ENCODE measurements at places on chromosomes 16 and 17.

DNA sequence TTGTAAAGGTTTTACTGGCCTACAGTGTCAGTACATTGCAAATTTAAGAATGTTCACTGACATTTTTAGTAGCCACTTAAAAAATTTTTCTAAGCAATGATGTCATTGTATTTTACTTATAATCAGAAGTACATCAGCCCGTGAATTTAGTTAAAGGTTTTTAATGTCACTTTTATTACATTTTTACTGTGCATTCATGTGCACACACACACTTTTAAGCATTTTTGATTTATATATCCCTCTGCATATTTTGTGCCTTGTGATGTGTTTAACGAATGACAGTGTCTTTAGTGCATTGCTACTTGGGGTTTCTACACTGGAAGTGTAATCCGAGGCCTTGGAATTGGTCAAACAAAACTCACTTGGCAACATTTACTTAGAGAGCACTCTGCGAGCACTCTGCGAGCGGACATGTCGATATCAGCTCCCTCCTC, 190.4 kb downstream of the WWOX start:
- DNase-seq = no peak

DNA sequence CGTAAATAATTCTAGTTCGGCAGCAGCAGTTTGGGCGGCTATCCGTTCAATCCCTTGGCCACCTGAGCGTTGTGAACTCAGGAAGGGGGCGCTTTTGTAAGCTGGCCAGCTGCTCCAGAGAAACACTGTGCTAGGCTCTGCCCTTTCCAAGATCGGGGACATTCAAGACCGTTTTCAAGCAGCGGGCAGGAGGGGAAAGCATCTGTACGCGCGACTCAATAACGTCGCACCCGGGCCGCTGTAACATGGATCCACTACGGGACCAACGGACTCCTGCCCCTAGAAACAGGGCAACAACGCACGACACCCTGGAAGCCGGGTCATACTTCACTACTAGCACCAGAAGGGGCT, 463 bp downstream of the TOP2A start:
- DNase-seq = no peak

GRCh38 chr16:63187638-63188037, 1151.4 kb upstream of the CDH8 start:
- DNase-seq = no peak

DNA sequence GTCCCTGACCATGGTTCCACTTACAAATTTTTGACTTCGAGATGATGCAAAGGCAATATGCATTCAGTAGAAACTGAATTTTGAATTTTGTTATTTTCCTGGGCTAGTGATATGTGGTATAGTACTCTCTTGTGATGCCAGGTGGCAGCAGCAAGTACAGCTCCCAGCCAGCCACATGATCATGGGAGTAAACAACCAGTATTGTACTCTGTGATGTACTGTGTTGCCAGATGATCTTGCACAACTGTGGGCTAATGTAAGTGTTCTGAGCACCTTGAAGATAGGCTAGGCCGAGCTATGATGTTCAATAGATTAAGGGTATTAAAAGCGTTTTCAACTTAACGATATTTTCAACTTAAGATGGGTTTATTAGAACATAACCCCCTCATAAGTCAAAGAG, 250.8 kb downstream of the STX8 start:
- DNase-seq = no peak

DNA sequence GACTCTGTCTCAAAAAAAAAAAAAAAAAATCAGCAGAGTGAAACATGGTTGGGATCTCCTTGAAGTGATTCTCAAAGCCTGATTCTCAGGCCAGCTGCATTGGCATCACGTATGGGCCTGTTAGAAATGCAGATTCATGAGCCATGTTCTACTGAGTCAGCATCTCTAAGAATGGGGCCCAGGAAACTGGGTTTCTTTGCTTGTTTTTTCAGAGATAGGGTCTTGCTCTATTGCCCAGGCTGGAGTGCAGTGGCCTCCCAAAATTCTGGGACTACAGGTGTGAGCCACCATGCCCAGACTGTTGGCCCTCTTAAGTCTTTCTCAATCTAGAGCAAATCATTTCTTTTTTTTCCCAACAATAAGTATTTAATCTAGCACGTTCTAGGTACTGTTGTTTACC, 47.7 kb downstream of the CDK12 start:
- no peak for DNase-seq

GRCh38 chr16:89617036-89617435, 3.6 kb downstream of the DPEP1 start:
- no peak for DNase-seq

DNA sequence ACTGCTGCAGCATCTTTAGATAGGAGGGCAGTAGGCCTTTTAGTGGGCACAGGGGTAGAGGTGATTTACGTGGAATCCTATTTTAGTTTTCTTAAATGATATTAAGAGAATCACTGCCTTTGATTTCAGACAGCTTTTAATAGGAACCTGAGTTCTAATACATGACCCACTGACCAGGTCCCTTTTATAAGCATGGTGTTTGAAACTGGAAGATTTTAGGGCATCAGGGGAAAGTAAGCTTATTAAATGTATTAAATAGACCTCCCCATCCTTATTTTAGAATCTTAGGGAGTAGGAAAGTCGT, 2.0 kb downstream of the MSL1 start:
- no peak for DNase-seq

DNA sequence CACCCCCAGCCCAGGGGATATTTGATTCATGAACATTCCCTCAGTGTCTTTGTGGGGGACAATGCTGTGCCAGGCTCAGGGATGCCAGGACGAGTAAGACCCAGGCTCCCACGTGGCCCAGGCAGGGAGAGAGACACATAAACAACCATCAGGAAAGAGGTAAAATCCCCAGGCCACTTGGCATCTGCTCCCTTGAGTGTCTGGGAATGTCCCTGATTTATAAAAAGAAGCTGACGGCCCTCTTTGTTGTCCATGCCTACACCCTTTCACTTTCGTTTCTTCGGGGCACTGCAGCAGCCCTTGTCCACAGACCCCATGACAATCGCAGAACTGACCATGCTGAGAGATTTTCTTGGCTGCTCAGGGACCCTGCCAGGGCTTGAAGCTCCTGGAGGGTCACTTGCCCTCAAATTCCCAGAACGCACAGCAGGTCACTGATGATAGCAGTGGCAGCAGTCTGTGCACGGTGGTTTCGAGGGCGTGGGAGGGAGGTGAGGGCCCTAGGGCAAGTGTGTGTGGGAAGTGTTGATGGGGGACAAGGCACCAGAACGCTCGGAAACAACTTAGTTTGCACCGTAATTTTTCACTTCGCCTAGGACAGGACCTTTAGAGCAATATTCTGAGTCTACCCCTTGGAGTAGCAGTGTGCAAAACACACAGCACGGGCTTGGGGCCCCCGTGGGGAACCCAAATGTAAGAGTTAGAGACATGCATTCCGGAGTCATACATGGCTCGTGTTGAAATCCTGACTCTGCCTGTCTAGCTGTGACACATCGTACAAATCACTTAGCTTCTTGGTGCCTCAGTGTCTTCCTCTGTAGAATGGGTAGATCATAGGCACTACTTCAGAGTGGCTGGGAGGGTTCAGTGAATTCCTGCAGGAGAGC, 4.7 kb downstream of the NOD2 start:
- no peak for DNase-seq

GRCh38 chr16:11329071-11329491, 16.2 kb upstream of the RMI2 start:
- no peak for DNase-seq

- DNase-seq = no peak
Measured at GRCh38 chr17:83150369-83151055, 71.1 kb downstream of the METRNL start.

DNA sequence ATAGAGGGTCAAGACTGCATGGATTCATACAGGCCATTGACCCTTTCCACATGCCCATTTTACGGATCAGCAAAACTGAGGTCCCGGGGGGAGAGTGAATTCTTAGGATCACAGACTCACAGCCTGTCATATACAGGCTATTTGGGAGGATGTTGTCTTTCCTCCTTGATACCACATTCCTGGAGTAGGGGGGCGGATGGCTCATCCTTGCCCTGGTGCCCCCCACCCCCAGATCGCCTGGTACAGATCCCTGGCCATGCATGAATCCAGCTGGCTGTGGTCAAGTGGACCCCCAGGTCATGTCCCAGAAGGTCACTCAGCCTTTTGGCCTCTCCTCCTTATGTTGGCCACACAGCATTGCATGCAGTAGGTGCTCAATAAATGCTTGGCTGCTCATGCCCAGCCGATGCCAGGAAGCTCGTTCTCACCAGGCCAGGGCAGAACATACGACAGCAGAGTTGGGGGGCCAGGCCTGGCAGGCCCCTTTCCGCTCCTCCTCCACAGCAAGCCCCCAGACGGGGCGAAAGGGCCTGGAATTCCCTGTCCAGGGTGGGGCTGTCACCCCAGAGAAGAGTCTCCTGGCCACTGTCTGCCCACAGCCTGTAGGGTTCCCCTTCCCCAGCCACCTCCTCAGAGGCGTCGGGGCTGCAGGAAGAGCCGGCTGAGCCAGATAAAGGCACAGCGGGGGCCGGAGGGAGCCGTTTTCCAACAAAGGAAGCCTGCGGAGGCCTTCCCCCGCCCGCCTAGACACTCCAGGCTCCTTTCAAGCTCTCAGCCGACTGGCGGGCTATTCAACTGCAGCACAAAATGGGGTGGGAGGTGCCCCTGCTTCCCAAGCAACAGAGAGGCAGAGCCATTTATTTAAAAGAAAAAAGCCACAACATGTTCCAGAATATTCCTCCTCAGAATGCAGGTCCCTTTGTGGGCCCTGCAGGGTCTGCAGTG, 215.7 kb upstream of the CIBAR2 start:
- DNase-seq = no peak

DNA sequence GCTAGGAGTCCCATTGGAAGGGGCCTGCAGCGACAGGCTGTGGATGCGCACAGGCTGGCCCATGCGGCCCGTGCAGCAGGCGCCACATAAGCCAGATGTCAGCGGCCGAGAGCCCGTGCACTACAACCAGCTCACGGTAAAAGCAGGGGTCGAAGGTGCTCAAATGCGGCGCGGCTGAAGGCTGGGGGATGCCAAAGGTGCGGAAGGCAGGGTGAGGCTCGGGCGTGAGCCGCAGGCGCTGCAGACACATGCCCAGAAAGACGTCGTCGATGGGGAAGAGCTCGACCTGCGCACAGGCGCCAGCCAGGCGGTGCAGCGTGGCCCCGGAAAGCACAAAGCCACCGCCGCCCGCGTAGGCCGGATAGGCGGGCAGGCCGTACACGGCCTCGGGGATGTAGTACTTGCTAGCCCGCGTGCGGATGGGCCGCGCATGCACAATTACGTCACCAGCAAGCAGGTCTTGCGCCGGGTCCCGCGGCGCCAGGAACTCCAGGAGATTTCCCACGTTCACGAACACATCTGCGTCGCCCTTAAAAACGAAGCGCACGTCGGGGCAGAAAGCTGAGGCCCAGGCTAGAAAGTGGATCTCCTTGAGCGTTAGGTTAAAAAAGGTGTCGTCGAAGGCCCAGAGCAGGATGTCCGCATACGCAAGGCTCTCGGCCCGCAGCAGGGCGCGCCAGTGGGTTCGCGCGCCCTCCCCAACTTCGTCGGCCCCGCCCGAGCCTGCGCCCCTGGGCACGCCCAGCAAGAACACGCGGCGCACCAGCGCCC, 1.3 kb downstream of the B3GNT9 start:
- no peak for DNase-seq

DNA sequence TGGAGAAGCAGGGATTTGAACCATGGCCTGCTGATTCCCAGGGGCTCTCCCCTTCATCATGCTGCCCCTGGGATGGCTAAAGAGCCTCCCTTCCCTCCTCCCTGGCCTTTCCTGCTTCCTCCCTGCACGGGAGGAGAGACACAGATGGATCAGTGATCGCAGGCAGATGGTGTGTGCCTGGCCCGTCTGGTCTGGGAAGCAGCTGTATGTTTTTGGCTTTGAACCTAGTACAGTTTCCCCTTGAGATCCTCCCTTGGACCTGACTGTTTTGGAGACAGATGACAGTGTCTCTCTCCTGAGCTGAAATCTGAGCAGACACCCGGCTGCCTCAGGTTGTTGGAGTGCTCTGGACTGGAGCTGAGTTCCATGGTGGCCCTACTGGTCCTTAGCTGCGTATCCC, 29.0 kb upstream of the ATP2C2 start:
- DNase-seq = no peak

GRCh38 chr16:86044881-86045590, 146.1 kb downstream of the IRF8 start:
- DNase-seq = no peak

GRCh38 chr16:2243031-2243528, 6.8 kb downstream of the DNASE1L2 start:
- DNase-seq = no peak

GRCh38 chr17:40177275-40177874, at the start of gene RAPGEFL1:
Gene RAPGEFL1, plus strand, starts transcription at chr17:40177470. Its CDS starts 392 bp downstream, at chr17:40177862.
- DNase-seq = peak; percentile 84

DNA sequence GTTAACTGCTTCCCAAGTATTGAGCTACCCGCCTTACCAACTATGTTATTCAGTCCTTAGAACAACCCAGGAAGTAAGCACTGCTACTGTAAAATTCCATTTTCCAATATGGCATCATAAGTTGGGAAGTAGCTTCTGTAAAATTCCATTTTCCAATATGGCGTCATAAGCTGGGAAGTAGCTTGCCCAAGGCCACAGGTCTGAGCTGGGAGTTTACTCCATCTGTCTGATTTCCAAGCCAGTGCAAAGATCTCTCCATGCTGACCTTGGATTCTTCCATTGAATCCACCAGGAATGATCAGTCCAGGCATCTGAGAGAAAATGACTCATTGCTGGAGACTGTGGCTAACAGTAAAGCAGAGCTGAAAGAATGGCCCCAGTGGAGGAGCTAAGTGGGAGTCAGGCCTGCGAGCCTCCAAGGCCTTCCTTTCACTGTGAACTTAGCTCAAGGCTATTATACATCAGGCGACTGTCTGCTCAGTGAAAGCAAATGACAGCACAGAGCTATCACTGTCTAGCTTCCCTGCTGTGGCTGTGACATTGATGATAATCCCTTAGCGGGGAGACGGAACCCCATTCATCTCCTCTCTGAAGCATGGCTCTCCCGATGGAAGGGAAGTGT, 430.4 kb downstream of the HAPSTR1 start:
- DNase-seq = no peak

DNA sequence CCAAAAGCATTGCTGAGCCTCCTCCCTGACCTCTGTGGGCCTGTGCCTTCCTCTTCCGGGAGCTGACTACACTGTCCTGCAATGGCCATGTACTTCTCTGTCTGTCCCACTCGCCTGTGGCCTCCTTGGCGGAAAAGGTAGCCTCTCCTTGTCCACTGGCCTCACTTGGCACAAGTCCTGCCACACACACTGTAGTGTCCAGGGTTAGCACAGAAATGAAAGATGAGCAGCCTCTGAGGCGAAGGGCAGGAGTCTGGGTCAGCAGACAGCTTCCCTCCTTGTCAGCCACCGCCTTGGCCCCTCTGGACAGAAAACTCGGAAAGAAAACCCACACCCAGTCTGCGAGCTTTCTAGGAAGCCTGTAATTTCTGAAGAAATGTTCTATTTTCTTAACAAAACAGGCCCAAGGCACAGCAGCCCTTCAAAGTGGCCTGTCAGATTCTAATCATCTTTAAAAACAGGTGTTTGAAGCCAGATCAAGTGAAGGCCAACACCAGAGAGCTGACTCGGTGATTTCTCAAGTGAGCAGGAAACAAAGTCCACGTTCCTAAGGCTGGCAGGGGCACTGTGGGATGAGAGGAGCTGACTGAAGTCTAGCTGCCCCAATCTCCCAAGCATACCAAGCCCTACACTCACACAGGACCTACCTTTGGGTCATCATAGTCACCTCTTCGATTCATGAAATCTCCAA, 67.2 kb downstream of the GTF3C1 start:
- no peak for DNase-seq

- DNase-seq = no peak
Measured at GRCh38 chr17:78528541-78528940, 48.7 kb downstream of the DNAH17 start.

GRCh38 chr16:19115148-19116021, 1.6 kb downstream of the ITPRIPL2 start:
- DNase-seq = no peak

GRCh38 chr17:73620414-73620813, 23.8 kb downstream of the SDK2 start:
- DNase-seq = no peak
